ENCODE measurements at places on chromosomes 7 and 10. TPM values are rescaled to one million over a fixed set of nuclear protein-coding genes. Genes with fewer than 3 reads are reported as not detected.

DNA sequence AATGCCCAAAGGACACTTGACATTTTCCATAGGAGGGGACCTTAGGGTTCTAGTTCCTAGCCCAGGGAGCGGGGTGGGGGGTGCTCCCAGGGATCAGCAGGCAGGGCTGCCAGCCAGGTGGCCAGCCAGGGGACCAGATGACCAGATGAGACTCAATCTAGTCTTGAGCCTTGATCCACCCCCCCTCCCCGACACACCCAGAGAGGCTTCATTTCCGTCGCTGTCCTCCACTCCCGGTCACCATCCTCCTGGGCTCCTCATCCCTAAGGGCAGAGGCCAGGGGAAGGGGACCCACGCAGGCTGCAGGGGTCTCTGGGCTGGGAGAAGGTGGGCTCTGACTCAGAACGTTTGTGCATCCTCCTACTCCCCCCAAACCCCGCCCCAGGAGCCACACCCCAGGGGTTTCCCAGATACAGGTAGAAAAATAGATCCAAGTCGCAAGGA, 1.0 kb downstream of the STX1A start:
- no peak for DNase-seq

The CRTAC1 gene
- total RNA-seq = not detected

DNA sequence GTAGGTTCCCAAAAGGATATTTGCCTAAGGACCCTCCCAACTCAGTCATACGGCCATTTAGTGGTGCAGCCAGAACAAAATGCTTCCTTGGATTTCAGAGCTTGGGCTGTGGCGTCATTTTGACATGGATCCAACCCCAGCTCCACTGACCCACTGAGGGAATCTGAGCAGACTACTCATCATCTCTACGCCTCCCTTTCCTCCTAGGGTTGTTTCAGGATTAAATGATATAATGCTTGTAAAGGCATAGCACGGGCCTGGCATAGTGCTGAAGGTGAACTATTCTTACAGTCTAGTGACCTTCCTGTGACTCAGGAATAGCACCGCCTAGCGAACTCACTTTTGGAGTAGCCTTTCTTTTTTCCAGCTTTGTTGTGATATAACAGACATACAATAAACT, 70.3 kb upstream of the LOXL4 start:
- no peak for DNase-seq

- DNase-seq = no peak
Observed at GRCh38 chr10:27893358-27893954, 105.4 kb downstream of the ODAD2 start.

The ANXA8 gene
- total RNA-seq = 0.16 TPM

DNA sequence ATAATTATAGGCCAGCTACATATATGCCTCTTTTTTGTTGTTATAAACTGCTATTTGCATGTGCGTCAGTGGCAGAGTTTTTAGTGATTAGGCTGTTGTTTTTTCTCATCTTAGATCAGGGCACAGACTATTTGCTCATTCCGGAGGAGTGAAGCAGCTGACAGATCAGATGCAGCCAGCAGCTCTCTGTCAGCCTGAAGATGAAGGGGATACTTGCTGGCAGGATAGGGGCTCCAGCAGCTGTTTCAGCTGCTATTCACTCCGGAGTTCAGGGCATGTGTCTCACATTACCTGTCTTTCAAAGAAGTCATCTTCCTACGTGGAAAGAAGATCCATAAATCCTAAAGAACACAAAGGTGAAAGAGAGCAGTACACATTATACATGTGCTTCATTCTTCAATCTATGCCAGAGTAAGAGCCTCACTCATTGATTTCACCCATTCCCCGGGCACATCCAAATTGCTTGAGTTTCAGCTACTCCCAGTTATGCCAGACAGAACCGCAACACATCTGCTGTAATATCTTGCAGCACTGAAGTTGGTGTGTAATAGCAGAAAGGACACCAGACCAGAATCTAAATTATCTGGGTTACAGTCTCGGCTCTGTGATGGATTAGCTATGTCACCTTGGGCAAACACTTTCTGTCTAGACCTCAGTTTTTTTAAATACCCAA, 182.8 kb upstream of the CHRM2 start:
- DNase-seq = no peak

DNA sequence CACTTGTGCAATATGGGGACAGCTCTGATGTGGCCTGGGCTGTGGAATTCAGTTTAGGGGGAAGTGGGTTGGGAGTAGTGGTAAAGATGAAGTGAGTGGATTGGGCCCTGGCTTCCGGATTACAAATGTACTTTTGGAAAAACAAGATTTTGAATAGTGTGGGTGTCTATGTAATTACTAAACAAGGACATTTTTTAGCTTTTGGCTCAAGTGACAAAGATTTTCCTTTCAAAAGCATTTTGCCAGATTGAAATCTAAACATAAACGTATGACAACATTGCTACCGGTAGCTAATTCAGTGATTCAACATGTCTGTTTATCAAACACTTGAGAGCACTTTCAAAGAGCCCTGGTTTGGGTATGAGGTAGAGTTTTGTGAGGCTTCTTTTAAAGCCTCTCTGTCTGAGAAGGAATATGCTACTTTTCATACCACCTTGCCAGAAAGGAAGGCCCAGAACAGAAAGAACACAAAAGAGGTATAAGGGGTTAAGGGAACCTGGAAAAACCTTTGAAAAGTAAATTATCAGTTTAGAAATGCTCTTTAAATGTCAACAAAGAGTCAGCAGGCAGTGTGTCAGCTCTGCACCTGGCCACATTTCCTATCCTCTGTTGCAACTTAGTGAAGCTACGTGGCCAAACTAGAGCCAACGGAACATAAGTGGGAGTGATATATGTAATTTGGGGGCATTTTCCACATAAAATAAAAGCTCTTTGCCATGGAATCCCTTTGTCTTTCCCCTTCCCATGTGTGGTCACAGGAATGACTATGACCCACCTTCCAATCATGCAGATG, 516.1 kb downstream of the NRG3 start:
- DNase-seq = no peak

DNA sequence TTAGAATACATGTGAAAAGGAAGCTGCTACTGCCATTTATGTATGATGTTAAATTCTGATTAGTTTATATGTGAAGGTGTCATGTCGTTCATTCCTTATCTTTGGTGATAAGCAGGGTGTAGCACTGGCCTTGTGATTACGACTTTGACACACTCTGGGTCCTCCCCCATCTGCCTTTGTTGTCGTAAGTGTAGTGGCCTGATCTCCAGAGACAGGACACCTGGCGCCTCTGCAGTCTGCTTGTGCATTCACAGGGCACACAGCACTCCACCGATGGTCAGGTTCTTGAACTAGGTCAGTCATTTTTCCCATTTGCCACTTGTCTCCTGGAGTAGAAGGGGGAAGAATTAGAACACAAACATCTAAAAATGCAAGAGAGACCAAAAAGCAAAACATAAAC, 186.0 kb downstream of the PRKCQ start:
- no peak for DNase-seq

The DGKI gene
- 1.6 TPM for total RNA-seq

- no peak for DNase-seq
Observed at GRCh38 chr10:13883636-13884444, 297.1 kb downstream of the PRPF18 start.

- no peak for DNase-seq
Observed at GRCh38 chr7:2724453-2725177, 36.6 kb downstream of the AMZ1 start.

- no peak for DNase-seq
Observed at GRCh38 chr7:30185496-30185895, 50.7 kb downstream of the MTURN start.

DNA sequence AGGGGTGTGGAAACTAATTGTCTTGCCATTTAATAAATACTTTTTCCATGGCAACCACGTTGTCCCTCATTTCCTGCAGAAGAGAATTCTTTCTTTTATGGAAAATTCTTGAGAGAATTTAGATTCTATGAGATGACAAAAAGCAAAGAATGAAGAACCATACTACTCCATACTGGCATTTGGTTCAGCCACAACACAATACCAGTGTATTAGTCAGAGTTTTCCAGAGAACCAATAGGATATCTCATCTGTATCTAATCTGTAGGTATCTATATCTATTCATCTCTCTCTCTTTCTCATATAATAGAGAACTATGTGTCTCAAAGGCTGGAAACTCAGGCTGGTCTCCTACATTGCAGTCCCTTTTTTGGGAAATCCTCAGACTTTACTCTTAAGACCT, 44.6 kb upstream of the NAMPT start:
- peak; percentile 12 for DNase-seq

- no peak for DNase-seq
Observed at GRCh38 chr7:2795906-2796305, 48.2 kb downstream of the GNA12 start.

GRCh38 chr7:107364787-107365186, 105.1 kb upstream of the GPR22 start:
- no peak for DNase-seq

The PURB gene
- total RNA-seq = 10.4 TPM

- no peak for DNase-seq
Observed at GRCh38 chr10:77867124-77867719, 59.3 kb downstream of the DLG5 start.

The CLDN4 gene
- total RNA-seq = not detected

GRCh38 chr10:77004917-77005564, 632.6 kb downstream of the KCNMA1 start:
- peak; percentile 40 for DNase-seq

- no peak for DNase-seq
Observed at GRCh38 chr7:84190016-84190705, 4.4 kb downstream of the SEMA3A start.

The FAM25A gene
- not detected for total RNA-seq

GRCh38 chr7:106111655-106112117, 426 bp downstream of the SYPL1 start:
- DNase-seq = peak; percentile 72

- no peak for DNase-seq
Observed at GRCh38 chr7:135726276-135726788, 1.7 kb downstream of the SLC13A4 start.

DNA sequence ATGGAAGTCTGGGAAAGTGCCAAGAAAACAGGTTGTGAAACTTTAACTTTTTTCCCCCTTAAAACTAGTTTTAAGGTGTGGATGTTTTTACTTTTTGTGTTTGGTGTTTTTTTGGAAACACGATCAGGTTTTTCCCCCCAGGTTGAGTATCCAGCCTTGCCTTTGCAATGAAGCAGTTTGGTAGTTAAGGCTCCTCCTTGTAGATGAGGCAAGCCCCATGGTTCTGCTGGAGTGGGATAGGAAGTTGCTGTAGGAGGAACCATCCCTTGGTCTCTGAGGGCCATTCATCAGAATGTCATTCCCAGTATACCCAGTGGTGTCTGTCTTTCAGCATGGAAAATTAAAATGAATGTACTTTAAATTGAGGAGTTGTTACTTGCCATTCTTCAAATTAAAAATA, 2.7 kb downstream of the CUL1 start:
- no peak for DNase-seq

GRCh38 chr7:24728503-24729364, 28.5 kb downstream of the GSDME start:
- no peak for DNase-seq

DNA sequence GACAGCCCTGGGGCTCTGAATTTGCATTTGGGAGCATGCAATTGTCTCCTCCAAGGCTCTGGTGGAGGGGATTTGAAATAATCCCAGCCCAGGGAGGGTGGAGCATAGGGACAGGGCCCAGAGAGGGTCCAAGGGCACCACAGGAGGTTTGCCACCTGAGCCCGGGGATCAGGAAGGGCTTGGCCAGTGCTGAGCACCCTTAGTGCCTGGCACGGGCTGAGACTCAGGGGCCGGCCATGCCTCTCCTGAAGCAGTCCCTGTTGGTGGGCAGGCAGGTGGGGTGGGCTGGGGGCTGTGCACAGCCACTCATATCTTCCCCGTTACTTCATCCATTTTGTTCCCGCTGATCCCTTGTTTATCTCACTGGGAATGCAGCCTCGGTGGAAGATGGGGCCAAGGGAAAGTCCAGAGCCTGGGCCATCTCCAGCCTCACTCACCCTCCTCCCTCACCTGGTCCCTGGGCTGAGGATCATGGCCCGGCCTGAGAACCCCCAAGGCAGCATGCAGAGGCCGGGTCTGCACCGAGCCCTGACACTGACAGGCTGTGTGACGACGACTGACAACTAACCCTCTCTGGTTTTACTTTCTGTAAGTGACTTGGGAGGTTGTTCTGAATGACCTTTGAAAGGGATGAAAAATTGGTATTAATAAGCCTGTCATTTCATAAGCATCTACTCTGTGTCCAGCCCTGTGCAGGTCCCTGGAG, 38.5 kb downstream of the KCTD7 start:
- DNase-seq = no peak

GRCh38 chr7:155358948-155359712, 61.5 kb downstream of the INSIG1 start:
- no peak for DNase-seq

DNA sequence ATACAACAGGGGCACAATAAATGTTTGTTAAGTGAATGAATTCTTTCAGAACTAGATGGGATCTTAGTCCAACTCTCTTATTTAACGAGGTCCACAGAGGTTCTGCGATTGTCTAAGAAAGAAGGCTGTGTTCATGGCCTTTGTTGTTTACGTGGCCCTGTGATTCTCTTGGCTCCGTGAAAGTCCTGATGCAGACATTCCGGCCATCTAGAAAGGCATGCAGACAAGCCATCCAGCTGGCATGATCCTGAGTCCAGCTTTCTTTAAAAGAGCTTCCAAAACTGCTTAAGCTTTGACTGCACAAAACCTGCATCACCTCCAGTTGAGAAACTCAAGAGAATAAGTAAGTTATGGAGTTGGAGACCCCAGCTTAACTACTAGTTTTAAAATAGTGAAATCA, 26.0 kb downstream of the EGFR start:
- no peak for DNase-seq

DNA sequence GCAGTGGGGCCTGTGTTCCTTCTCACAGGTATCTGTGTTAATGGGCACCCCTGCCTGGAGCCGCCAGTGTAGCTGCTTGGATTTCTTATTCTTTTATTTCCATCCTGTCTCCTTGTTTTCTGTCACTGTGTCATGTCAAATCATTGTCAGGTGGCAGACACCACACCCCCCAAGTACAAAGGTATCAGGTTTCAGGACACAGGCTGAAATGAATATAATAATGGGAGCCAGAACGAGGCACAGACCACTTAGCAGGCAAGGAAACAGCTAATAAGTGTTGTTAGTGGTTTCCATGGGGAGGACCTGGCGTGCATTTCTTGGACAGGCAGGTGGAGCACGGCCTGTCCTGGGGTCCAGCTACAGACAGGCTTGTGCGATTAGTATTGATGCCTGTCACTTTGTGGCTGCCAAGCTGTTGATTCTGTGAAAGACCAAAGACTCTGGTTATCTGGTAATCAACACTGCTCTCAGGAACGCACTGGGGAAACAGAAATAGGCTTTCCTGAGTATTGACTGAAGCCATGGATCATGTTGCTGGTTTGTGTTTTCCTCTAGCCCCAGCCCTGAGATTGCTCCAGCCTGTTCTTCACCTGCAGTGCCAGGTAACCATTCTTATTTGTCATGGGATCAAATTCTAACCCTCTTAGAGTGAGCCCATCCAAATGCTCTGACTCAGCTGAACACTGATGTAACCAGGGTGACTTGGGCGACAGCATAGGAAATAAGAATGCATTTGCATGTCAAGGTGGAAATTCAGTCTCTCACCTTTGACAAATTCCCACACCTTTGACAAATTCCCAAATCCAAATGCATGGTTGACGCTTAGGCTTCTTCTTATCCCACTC, 1002.0 kb downstream of the LRMDA start:
- DNase-seq = no peak

All from SJSA1 (cell line).